ENCODE measurements at places on chromosomes 3 and 15. TPM values are rescaled to one million over a fixed set of nuclear protein-coding genes. Genes with fewer than 3 reads are reported as not detected.

The MOBP gene
- total RNA-seq, result not detected

The CYP1A1 gene
- total RNA-seq, result not detected

The HCLS1 gene
- total RNA-seq, result 6.3 TPM

The FANCI gene
- total RNA-seq, result 22.2 TPM

The ATP13A5 gene
- not detected for total RNA-seq

The CHRD gene
- not detected for total RNA-seq

The SLC9C1 gene
- total RNA-seq, result not detected

All from placental epithelial cell (primary cell).